ENCODE measurements at places on chromosomes 13 and 19.

DNA sequence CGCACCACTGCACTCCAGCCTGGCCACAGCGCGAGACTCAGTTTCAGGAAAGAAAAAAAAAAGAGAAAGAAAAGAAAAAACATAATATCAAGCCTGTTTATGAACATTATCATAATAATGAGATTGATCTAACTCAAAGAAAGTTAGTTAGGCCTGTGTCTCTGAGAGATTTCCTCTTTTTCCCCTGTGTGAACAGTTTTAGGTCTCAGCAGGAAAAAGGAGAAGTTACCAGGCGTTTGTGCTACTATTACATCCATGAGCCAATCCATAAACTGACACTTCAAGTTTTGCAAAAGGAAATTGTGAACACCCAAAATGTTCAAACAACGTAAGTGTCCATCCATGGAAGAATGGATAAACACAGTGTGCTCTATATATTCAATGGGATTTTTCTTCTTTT is 3.8 kb downstream of the TARM1 start:
- no peak for DNase-seq

DNA sequence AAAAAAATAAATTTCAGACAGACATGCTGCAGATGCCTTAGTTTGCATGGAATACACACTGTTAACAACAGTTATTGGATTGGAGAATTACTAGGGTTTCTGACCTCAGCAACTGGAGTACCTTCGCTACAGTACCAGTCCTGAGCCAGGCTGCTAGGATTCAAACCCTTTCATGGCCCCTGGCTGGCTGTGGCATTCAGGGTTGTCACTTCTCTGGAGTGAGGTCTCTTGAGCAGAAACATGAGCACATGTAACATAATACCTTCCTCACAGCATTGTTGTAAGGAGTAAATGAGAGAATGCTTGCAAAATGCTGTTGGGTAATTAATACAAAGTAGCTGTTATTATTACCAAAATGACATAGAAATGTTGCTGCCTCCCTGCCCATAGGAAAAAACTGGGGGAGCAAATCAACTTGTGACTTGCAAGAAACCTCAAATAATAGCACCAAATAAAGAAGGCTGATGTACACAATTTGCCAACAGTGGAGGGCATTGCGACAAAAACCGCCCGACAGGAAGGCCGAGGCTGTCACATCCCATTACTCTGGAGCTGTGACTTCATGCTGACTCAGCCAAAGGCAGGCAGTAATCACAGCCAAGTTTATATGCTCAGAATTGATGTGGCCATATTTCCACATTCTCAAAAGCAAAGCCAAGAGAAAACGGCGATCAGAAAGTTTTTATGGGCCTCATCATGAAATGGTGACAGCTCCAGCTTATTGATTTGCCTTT is 100.4 kb downstream of the RFC3 start:
- DNase-seq, result no peak

GRCh38 chr13:24104723-24105122 is 55.8 kb upstream of the SPATA13 start:
- DNase-seq, result no peak

DNA sequence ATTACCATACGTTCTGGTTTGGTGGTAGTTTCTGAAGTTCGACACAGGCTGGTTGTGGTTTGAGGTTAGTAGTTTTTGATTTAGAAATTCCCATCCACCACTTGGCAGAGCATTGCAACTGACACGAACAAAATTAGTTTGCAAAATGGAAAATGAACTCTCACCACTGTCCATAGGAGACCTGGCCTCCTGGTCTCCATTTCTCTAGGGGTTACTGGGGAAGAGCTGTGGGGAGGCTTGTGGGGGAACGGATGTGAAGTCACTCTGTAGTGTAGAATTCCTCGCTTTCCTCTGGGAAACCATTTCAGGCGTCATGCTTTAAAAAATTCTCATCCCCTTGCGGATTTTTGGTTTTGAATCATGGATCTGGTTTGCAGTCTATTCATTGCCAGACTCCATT is 321.5 kb upstream of the MAB21L1 start:
- no peak for DNase-seq
